ENCODE measurements at places on chromosomes 1 and 21.
A peak's percentile ranks its signal among the peaks of the same experiment; 100 is the strongest.

GRCh38 chr1:114088392-114089299 is 65.0 kb downstream of the SYT6 start:
- DNase-seq, result no peak

DNA sequence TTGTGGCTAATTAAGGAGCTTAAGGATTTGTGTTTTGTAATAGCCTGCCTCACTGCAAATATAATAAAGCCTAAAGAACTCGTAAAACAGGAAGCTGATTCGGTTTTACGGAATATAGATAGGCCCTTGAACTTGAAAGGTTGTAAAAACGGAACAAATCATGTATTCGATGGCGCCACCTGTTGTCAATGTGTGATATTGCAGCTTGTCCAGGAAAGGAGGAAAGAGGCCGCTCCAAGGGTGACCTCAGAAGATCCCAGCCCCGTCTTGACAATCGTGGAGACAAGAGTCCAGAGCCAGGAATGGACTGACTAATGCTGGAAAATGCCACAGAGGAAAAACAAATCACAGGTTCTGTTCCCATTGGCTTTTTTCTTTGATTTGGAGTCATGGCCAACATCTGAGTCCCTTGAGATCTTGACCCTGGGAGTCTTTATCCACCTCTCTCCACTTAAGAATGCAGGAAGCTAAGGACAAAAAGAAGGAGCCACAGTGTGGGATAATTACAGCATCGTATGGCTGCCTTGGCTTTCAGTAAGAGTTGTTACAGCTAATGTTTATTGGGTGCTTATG is 7.0 kb upstream of the IGSF21 start:
- peak; percentile 10 for DNase-seq

DNA sequence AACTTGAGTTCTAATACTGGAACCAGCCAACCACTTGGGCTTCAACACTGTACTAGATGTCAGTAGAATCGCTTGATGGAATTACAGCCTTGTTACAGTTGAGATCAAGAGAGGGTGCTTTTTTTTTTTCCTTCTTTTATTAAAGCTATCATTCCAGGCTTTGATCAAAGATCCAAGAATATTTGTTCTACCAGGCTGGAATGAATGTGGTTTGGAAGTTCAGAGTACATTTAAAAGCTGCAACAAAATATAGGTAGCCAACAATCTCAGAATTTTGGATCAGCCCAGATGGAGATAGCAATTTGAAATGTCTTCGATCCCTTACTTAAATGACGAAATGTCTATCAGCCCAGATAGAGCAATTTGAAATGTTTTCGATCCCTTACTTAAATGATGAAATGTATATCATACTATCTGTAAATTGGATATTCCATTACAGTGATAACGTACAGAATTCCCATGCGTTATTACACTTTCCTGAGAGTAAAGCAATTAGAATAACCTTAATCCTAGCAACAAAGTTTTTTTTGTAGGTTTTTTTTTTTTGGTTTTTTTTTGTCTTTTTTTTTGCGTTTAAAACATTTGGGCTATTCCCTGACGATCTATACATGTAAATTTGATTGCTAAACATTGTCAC is 3.6 kb downstream of the ZNF281 start:
- DNase-seq, result no peak

- DNase-seq, result no peak
These were observed 5.2 kb downstream of the NPL start for GRCh38 chr1:182794676-182795201.
